ENCODE measurements at places on chromosomes 12 and 14.

GRCh38 chr12:64180951-64181350 lies 41.1 kb downstream of the KICS2 start:
- DNase-seq: no peak

DNA sequence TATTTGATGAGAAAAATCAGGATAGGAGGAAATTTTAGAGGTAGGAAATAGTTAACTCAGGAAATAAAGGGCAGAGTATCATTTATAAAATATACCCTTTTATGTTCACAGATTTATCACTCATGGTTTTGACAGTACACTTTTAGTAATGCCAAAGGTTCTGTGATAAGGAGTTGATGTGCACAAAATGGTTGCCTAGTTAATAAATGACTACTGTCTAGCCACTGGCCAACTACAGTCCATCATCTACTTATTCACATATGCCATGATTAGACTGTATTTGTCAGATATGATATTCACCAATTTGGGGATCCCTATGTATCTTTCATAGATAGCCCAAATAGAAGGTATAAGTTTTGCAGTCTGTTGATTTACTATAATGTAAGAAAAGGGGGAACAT lies 19.2 kb upstream of the GXYLT1 start:
- DNase-seq: no peak

DNA sequence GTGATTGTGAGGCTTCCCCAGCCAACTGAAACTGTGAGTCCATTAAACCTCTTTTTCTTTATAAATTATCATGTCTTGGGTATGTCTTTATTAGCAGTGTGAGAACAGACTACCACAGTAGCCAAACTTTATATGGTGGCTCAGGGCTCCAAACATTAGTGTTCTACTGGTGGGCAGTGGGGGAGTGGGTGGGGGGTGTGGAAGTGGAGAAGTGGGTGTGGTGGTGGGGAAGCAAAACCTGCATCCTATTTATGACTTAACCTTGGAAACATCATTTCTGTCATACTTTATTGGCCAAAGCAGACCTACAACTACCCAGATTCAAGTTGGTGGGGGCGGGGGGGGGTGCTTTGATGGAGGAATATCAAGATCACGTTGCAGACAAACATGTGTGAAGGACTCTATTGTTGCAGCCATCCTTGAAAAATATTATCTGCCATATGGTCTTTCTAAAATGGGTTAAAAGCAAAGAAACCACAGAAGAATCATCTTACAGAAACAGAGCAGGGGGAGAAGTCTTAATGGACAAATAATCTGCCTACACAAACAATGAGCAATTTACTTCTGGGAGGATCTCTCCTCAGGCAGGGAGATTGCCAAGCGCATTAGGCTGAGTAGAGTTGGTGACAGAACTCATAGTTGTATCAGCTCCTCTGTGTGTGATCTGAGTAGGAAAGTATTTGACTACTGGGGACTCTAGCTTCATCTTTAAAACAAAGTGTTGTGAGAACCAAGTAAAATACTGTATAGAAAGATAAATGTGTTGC lies 1.4 kb upstream of the PWP1 start:
- no peak for DNase-seq

- DNase-seq: no peak
Observed at GRCh38 chr14:89186856-89187376, 230.1 kb downstream of the FOXN3 start.

- DNase-seq: no peak
Observed at GRCh38 chr12:53160000-53160399, 20.5 kb upstream of the ZNF740 start.

GRCh38 chr12:9027161-9028059 lies 38.1 kb downstream of the KLRG1 start:
- no peak for DNase-seq

GRCh38 chr14:20512177-20512905 lies 7.0 kb downstream of the RNASE10 start:
- no peak for DNase-seq

DNA sequence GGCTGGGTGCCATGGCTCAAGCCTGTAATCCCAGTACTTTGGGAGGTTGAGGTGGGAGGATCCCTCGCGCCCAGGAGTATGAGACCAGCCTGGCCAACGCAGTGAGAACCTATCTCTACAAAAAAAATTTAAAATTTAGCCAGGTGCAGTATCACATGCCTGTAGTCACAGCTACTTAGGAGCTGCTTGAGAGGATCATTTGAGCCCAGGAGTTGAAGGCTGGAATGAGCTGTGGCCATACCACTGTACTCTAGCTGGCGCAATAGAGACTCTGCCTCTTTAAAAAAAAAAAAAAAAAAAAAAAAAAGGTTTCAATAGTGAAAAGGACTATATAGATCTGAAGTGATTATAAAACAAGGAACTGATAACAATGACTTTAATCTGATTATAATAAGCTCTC lies 13.5 kb downstream of the PSMA3 start:
- DNase-seq: no peak

- DNase-seq: no peak
Observed at GRCh38 chr14:102908766-102909455, 13.6 kb upstream of the AMN start.

GRCh38 chr14:93544212-93544611 lies 113.5 kb downstream of the UNC79 start:
- DNase-seq: no peak

DNA sequence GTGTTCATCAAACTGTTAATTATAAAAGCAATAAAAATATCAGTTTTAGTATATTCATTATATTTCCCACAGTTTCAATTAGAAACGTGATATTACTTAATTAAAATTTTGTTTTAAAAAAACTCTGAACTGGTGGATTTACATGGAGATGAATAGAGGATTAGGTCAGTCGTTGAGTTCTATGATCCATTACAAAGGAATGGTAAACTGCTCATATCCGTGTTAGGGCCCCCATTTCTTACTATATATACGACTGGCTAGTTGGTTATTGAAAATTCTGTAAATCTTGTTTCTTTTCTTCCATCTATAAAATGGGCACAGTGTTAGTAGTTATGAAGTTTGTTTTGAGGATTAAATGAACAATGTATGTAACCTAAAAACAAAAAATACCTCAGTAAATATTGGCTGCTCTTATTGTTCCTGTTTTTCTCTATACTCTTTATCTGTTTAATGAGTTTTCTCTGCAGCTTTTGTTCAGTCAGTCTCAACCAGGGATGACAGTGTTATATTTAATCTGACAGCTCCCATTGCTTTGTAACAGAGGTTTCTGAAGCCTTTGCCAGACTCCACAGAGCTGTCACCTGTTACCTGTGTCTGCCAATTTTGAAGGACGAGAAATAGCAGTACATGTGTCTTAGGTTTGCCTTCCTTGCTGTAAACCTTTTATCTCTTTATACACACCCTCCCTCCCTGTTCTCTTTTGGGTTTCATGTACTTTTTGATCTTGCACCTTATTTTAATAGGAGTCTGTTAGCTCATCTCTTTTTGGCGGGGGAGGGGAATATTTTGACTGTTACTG lies 41.5 kb downstream of the FRS2 start:
- DNase-seq: no peak

DNA sequence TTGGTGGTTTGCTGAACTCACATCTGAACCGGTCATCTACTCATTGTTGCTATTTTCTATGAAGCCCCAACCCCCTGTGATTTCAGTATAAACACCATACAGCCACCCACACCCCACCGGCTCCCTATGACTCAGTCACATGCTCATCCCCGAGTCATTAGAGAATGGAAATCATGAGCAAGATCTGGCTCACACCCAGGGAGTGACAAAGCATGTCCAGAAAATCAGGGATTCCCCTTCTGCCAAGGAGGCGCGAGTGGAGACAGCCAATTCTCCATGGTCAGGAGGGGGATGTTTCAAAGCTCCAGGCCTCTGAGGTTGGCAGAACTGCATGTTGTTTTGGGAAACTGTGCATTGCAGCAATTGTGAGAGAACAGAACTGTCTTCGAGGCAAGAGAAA lies 657.5 kb upstream of the TBX3 start:
- DNase-seq: no peak

DNA sequence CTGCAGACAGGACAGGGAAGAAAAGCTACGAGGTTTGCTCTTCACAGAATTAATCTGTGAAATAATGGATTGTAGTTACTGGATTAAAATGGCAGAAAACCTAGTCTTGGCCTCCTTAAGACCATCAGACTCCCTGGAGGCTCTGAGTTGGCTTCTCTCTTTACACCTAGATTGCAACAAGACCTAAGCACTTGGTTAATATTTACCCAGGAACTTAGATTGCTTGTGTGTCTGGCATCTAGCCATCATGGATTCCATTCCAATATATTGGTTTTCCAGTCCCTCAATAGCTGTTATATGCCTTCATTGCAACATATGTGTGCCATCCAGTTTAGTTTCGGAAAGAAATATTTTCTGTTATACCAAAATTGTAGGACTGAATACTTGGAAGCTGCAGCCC lies 1.9 kb upstream of the GTF2A1 start:
- no peak for DNase-seq

DNA sequence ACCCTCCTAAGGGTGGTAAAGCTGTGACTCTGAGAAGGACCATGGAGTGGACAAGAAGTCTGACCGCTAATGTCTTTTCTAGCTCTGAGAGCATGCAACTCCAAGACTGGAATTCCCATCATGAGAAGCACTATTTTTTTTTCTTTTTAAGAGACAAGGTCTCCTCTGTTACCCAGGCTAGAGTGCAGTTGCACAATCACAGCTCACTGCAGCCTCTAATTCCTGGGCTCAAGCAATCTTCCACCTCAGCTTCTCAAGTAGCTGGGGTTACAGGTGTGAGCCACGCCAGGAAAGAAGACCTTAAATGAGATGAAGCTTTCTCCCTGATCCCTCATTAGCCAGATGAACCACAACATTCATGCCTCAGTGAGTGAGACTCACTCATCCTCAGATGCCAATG lies 19.2 kb downstream of the VDR start:
- DNase-seq: no peak

- DNase-seq: no peak
Observed at GRCh38 chr12:68264857-68265256, 11.5 kb upstream of the IL22 start.

DNA sequence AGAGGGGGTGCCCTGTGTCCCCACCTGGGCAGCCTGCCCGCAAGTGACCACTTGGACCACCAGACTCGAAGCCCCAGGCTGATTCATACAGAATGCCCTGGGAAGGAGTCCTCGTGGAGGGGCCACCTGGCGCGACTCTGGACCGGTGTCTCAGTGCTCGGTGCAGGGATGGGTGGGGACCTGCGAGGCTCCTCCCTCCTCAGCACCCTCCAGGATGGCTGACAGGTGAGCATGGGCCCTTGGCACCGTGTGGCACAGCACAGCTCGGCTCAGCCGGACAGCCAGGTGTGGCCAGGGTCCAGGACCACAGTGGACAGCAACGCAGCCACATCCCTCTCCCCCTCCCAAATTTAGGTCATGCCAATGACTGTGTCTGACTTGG lies 44.5 kb downstream of the CCNK start:
- DNase-seq: no peak

GRCh38 chr12:62808166-62808879 lies 126.6 kb downstream of the PPM1H start:
- no peak for DNase-seq

DNA sequence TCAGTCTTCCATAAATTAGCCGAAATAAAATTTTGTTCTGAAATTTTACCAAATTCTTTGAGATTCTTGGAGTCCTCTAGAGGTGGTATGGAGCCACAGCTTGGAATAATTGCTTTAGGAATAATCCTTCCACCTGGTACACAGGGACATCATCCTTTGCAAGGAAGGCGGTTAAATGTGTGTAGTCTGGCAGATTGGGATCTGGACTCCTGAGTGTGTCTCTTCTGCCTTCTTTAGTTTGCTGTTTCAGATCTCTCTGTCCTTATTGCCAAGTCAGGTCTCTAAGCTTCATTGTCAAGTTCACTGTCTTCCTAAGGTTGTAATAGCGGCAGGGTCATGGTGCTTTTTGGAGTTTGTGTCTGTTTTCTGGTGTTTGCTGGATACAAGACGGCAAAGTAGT lies 393.9 kb upstream of the RGS6 start:
- DNase-seq: no peak

- DNase-seq: no peak
Observed at GRCh38 chr14:65277580-65278270, 134.8 kb upstream of the FUT8 start.

- DNase-seq: no peak
Observed at GRCh38 chr12:12788675-12789368, 3.4 kb downstream of the APOLD1 start.

All from stimulated activated CD8-positive, alpha-beta memory T cell treated with anti-CD3 and anti-CD28 coated beads, Interleukin-2, amount 100 ng/mL, for 1 hour (primary cell).